ENCODE measurements at places on chromosomes 6 and 20.

GRCh38 chr6:99745651-99746050 is 139.0 kb downstream of the PRDM13 start:
- DNase-seq, result peak; percentile 7

- DNase-seq, result peak; percentile 20
These were observed 126.9 kb upstream of the TIAM2 start for GRCh38 chr6:154868143-154868594.

DNA sequence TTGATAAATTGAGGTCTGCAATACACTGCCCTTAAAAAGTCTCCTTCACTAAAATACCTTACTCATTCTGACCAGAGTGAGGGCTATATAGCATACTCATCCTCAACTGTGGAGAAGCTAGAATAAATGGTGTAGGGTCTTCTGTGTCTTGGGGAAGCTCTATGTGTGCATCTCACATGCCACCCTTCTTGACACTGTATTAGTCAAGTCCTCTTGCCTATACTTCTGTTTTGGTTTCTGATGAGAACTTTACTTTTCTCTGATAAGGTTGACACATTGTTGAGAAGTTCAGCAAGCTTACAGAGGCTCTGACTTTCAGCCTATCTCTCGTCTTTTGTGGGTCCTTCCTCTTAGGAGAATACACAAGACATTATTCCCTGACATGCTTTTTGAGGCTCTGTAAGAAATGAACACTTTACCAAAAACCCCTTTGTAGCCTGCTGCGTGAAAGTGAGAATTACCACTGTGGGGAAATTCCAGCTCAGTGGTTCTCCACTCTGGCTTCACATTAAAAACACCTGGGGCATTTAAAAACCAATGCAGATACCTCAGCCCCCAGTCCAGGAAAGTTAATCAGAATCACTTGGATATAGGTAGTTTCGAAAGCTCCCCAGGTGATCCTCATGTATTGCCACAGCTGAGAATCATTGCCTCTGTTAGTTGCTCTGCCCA is 372.1 kb upstream of the HS3ST5 start:
- no peak for DNase-seq

GRCh38 chr6:168084465-168085160 is 5.6 kb upstream of the FRMD1 start:
- no peak for DNase-seq

GRCh38 chr20:39310363-39310995 is 348.3 kb downstream of the DHX35 start:
- DNase-seq, result no peak

DNA sequence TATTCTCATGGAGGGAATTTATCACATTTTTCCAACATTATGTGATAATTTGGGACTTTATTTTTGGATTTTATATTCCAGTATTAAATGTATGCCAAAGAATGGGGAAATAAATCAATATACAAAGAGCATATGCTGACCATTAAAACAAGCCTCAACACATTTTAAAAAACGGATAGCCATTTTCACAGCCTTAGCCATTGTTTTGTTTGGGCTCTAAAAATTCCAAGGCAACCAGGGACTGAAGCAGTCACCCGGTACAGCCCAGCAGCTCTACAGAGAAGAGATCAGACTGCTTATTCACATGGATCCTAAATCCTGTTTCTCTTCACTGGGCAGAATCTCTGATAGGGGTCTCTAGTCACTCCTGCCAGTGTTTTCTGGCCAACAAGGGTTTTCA is 150.2 kb upstream of the OGFRL1 start:
- DNase-seq, result no peak

- DNase-seq, result no peak
These were observed 647.9 kb upstream of the AGPAT4 start for GRCh38 chr6:161921602-161922395.

DNA sequence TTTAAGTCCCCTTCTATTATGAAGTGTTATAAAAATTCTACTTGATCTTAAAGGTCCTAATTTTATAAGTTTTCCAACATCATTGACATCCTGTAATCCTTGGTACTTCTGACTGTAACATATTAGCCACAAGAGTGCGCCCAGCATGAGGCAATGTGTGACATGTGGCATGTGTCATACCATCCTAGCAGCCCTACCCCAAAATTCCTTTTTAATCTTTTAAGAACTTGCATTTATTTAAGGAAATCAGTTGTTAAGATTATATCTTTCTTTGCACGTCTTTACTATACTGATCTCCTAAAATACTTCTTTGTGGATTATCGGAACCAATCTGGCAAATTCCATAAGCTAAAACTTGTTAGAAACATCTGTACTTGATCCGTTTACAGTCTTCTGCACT is 167.1 kb upstream of the SLC24A3 start:
- DNase-seq, result no peak

DNA sequence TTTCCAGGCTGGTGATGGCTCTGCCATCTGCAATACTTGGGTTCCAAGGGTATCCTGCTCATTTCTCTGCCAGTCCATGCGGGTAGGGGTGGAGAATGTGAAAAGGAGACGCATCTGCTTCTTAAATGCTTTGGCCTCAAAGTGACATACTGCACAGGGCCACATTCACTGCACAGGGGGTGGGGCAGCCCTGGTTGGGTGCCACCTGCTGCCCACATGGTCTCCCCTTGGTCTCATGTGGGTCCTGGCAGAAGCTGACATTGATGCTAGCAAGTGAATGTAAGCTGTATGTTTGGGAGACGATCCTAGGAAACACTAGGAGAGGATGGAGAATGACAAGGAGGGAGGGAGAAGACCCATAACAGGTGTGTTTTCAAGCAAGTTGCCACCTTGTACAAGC is 140.9 kb downstream of the EDN3 start:
- no peak for DNase-seq
